Mesothelial cell of epicardium (in vitro differentiated cells): ENCODE measurements at places on chromosomes 1 and 21.
A peak's percentile ranks its signal among the peaks of the same experiment; 100 is the strongest.

- no peaks in the 10 kb centered on the region for H3K36me3 ChIP-seq
- no peak overlapping the region for H3K27ac ChIP-seq
- DNase-seq, result no peak
Measured at GRCh38 chr1:204087181-204087892, 14.4 kb downstream of the SOX13 start.

- no peaks in the 10 kb centered on the region for H3K36me3 ChIP-seq
- H3K4me3 ChIP-seq, result no peak overlapping the region
- H3K4me1 ChIP-seq, result no peaks in the 10 kb centered on the region
- peak; percentile 70 for DNase-seq
- peaks cover 19% of the 10 kb centered on the region for H3K27me3 ChIP-seq
- no peak overlapping the region for H3K27ac ChIP-seq
Measured at GRCh38 chr1:37410815-37411214, 63.6 kb upstream of the ZC3H12A start.

- peaks cover 7% of the 10 kb centered on the region for H3K27me3 ChIP-seq
- H3K4me1 ChIP-seq, result no peaks in the 10 kb centered on the region
- no peak overlapping the region for H3K4me3 ChIP-seq
Measured at GRCh38 chr1:166282391-166283137, 115.8 kb upstream of the FAM78B start.

DNA sequence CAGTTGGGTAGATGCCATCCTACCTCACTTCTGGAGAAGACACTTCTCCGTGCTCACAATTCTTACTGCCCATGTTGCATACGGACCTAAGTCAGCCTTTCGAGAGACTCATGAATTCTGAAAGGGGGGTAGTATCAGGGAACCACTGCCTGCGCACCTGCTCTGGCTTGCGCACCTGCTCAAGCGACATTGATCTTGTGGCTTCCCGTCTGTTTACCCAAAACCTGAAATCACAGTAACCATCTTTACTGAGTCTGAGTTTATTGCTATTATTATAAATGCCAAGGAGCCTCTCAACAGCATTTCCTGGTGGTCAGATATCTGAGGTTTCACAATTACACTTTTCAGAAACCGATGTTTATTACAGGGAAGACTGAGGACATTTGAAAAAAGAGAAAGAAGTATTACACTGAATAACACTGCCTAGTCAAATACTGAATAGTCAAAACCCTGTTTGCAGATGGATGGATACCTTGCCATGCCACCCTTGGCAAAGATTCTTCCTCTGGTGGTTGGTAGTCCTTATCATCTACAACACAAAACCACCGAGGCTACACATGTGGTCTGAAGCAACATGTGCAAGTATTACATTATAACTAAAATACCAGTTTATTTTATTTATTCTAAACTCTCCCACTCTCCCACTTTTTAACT is 208.7 kb downstream of the SIPA1L2 start:
- peaks cover 9% of the 10 kb centered on the region for H3K4me1 ChIP-seq
- no peak overlapping the region for H3K27ac ChIP-seq
- no peak overlapping the region for H3K4me3 ChIP-seq
- DNase-seq, result no peak

DNA sequence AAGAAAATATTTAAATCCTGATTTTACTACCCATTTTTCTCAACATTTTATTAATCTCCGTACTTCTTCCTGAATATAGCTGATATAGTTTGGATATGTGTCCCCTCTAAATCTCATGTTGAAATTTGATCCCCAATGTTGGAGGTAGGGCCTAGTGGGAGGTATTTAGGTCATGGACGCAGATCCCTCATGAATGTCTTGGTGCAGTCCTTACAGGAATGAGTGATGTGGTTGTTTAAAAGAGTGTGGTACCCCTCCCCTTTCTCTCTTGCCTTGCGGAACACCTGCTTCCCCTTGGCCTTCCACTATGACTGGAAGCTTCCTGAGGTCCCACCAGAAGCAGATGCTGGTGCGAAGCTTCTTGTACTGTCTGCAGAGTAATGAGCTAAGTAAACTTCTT is 17.5 kb downstream of the RNF115 start:
- no peak for DNase-seq
- peaks cover 22% of the 10 kb centered on the region for H3K4me1 ChIP-seq
- H3K36me3 ChIP-seq, result no peaks in the 10 kb centered on the region
- H3K27ac ChIP-seq, result no peak overlapping the region

GRCh38 chr1:163168053-163168452 is 34.7 kb downstream of the RGS5 start:
- no peak overlapping the region for H3K4me3 ChIP-seq
- peak overlapping the region; percentile 85 for H3K27ac ChIP-seq
- no peak for DNase-seq
- no peaks in the 10 kb centered on the region for H3K27me3 ChIP-seq
- H3K36me3 ChIP-seq, result peaks cover 10% of the 10 kb centered on the region

DNA sequence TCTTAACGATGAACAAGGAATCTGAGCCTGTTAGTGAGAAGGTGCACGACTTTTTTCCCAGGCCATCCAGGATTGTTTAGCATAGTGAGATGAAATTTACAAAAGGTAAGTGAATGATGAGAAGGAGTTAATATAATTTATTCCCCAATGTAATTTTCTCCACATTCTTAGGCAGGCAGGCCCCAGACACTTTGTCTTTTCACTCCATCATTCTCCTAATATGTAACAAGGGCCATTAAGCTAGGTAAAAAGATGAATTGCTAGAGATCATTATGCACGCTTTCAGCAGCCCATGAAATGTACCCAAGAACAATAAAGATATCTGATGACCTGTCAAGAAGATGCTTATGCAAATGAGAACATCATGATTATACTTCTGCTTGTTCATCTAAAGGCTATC is 24.1 kb downstream of the NIBAN1 start:
- no peak overlapping the region for H3K4me3 ChIP-seq
- H3K36me3 ChIP-seq, result no peaks in the 10 kb centered on the region
- H3K27ac ChIP-seq, result no peak overlapping the region

DNA sequence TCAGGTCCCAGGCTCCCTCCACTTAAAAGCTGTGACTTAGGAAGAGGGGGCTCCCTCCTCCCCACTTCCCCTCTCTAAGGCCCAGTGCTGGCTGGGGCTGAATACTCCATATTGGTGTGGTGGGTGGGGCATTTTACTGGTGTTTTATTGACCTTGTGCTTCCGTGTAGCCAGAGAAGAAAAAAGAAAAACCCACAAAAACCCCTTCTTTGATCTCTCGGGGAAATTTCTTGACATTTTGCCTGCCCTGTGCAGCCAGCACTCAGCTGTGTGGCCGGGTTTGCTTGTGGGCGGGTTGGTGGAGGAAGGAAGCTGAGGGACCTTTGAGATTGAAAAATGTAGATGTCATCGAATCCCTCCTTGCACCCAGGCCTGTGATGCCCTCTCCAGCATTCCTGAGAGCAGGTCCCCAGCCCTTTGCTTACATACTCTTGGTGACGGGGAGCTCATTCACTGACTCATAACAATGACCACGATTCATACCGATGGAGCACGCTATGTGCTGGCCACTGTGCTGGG is 24.8 kb downstream of the TNFRSF8 start:
- DNase-seq, result no peak
- H3K36me3 ChIP-seq, result no peaks in the 10 kb centered on the region
- H3K4me3 ChIP-seq, result no peak overlapping the region
- peaks cover 10% of the 10 kb centered on the region for H3K27me3 ChIP-seq
- H3K27ac ChIP-seq, result no peak overlapping the region
- no peaks in the 10 kb centered on the region for H3K4me1 ChIP-seq

GRCh38 chr1:199356561-199356960 is 670.9 kb upstream of the NR5A2 start:
- H3K4me3 ChIP-seq, result no peak overlapping the region
- H3K27ac ChIP-seq, result peak overlapping the region; percentile 36
- no peak for DNase-seq

DNA sequence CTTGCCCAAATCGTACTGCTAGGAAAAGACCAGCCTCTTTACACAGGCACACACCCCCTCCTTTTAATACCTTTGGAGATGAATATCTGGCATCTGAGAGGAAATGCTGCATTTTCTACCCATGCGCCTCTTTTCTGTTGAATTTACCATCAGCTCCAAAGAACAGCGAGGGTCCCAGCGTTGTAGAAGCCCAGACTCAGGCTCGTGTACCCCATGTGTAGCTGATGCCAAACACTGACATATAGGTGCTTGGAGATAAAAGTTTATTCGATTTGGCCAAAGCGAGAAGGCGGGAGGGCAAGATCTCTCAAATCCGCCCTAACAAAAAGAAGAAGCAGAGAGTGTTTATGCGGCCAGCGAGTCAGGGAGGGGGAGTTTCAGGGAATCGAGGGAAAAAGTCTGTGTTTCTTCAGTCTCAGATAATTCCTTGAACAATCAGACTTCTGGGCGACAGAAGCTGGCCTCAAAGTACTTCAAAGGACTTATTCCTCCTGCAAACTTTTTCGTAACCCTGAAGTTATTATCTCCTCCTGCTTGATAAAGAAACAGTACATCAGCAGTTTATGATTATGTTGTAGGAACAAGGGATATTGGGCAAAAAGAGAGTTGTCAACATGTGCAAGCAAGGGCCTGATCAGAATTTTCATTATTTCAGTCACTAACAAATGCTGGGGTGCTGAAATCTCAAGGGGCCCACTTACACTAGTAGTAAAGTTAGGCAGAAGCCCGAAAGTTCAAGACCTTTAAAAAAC is 642 bp upstream of the CREG1 start:
- no peak for DNase-seq
- peak overlapping the region; percentile 92 for H3K27ac ChIP-seq

DNA sequence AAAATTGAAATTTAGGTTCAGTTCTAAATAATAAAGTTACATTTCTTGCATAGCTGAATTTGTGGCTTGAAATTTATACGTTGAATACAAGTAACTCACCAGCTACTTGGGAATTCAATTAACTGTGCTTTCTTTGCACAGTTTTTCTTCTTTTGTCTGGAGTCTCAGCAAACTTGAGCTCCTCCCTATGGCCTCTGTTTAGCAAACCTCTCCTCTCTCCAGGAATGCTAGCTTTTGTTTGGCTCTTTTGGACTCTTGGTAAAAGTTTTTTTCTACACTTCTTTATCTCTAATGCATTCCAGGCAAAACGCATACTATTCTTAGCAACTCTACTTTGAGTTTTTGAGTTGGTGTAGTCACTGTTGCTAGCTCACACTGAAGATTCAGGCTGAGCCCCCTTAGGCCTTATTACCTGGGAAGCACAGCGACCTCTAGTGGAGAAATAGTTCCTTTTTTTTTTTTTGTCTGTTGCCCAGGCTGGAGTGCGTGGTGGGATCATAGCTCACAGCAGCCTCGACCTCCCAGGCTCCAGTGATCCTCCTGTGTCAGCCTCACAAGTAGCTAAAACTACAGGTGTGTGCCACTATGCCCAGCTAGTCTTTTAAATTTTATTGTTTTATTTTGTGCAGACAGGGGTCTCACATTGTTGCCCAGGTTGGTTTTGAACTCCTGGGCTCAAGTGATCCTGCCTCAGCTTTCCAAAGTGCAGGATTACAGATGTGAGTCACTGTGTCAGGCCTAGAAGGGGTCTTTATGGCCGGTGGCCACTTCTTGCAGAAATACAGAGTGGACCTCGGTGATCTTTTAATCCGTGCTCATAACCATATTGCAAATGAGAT is 61.7 kb downstream of the CASQ2 start:
- peaks cover 43% of the 10 kb centered on the region for H3K4me1 ChIP-seq
- H3K36me3 ChIP-seq, result no peaks in the 10 kb centered on the region
- no peak for DNase-seq
- no peaks in the 10 kb centered on the region for H3K27me3 ChIP-seq
- no peak overlapping the region for H3K4me3 ChIP-seq

DNA sequence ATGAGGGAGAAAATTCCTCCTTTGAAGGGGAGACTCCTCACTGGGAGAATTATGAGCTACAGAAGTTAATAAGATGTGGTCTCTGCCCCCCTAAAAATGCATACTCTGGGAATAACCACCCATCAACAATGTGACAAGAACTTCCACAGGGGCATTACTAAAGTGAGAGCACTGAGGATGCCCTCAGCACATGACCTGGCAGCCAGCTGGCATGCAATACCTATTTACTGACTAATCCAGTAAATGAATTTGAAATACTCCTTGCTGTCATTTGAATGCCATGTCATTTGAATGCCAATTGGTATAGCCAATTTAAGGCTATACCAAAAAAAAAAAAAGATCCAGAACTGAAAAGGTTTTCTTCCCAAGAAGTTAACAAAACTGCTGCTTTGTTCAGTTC is 30.8 kb downstream of the PLPP3 start:
- H3K27ac ChIP-seq, result no peak overlapping the region
- no peak for DNase-seq
- peaks cover 5% of the 10 kb centered on the region for H3K36me3 ChIP-seq
- peaks cover 42% of the 10 kb centered on the region for H3K4me1 ChIP-seq
